NCI-H1694 (cell line): ENCODE measurements at places on chromosomes 6 and 20.

- no peak for DNase-seq
These were observed 413.5 kb downstream of the SYNE1 start for GRCh38 chr6:152223636-152224035.

DNA sequence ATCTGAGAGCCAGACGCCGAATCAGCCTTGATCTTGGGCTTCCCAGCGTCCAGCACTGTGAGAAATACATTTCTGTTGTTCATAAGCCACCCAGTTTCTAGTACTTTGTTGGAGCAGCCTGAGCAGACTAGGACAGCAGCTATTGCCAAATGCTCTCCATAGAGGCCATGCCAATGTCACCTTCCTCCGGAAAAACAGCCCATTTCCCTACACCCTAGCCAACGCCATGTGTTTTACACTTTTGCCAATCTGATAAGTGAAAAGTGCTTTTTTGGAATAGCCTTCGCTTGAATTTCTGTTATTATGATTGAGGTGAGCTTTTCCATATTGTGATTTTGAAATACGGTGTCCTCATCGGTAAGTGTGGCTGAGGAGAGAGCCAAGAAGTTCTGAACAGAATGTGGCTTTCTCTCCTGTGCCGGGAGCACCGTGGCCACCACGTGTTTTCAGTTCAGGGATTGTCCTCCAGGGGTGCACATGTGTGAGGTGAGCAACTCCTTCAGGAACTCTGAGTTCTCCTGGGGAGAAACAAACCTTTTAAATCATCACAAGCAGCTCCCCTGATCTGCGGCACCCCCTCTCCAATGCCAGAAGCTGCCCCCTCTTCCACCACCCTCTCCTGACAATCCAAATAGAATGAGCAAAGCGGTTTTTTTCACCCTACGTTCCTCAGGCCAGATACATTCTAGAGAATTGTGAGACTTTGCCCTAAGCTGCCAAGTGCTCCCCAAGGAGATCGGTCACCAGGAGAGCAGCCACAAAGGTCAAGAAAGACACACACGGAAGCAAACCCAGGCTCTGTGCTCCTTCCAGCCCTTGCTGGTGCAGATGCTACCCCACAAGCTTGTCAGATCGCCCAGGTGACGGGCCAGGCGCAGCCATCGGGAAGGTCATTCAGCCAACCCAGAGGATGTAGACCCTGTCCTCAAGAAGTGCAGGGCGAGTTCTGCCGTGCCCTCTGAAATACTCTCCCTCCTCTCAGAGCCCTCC, 36.0 kb downstream of the TAF8 start:
- no peak for DNase-seq

DNA sequence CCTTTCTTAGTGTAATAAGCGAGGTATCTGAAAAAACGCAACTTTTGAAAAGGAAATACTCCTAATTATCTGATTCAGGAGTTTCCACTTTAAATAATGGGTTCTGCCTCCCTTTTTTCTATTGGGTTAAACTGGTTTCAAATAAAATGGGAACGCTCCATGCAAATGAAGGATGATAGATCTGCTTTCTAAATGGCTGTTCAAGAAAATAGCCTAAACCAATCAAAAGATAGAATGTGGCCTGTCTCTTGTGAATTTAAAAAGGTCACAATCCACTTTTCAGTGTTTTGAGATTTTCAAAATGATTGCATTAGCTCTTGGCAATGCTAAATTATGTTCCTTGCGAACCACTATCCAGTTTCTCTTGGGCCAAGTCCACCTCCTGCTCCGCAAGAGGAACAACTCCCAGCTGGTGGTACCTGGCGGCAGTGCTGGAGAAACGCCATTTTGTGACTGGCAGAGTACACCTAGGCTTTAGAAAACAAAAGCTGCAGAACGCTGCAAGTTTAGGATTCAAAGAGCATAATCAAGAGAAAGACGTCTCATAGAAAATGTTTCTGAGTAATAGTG, 56.7 kb downstream of the TRIM38 start:
- DNase-seq, result no peak

DNA sequence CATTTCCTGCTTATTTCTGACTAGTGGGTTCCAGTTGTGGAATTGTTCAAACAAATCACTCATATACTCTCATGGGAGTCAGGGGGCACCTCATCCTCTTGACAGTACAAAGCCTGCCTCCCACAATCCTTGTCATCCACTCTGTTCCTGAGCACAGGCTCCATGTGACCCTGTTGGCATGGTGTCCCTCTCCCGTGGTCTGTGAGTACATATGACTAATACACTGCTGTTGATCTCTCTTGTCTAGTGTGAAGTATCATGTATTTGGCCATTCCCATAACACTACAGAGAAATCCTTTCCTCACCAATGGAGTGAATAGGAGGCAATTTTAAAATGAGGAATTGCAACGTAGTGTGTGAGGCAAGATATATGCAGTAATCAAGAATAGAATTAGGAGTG, 185.3 kb downstream of the OGFRL1 start:
- DNase-seq, result no peak

DNA sequence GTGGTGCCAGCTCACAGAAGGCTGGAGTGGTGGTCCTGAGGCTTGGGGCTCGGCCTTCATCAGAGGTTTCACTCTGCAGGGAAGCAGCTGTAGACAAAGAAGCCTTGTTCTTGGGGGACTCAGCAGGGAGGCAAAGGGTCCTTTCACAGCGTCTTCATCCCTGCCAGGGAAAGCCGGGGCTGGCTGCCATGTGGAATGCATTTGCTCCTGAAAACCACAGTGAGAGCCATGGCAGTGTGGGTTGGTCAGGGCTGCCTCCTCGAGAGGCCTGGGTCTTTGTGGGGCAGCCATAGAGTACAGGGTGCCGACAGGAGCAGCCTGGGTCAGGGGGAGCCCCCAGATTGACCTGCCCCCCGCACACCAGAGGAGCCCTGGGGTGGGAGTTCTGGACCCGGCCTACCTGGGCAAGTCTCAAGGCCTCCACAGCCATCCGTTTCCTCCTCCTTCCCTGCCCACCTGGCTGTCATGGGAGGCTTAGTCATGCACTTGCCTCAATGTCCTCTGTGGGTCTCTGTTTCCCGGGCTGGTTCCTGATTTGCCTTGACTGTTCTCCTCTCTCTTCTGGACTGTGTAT, 144.0 kb downstream of the CDC5L start:
- no peak for DNase-seq

DNA sequence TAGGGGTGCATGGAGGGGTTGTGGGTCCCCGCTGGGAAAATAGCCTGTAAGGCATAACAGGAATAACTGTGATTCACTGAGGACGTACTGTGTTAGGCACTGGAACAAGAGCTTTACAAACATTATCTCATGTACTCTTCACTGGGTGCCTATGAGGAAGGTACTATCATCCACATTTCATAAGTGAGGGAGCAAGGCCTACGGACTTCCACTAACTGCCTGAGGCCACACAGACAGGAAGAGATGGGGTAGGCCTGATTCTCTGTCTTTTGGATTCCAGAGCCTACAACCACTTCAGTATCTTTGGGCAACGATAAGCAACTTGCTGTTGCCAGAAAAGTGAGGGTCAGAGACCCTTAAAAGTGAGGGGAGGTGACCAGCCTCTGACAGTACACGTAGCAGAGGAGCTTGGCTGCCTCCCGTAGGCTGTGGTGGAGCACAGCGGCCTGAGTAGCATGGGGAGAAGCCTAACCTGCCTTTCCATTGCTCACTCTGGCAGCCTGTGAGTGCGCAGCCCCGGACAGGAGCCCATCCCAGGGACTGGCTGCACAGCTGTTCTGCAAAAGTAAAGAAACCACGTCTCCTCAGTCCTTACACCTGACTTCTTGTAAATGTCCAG, 30.4 kb downstream of the PSMB1 start:
- no peak for DNase-seq

GRCh38 chr6:69816026-69816425, 19.2 kb upstream of the LMBRD1 start:
- no peak for DNase-seq

DNA sequence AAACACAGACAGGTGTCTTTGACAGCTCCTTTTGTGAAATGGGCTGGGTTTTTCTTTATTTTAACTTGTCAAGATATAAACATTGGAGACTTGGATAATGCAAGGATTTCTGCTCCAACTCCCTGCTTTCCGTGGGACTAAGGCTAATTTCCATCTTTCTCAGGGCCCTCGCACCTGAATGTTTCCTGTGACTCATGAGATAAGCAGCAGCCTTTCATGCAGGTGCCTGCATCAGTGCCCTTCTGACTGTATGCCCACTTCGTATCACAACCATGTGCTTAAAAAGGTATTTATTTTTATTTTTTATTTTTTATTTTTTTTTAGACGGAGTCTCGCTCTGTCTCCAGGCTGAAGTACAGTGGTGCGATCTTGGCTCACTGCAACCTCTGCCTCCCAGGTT, 736.1 kb downstream of the DOK5 start:
- DNase-seq, result no peak

GRCh38 chr20:47666304-47666703, 119.0 kb downstream of the SULF2 start:
- DNase-seq, result no peak

GRCh38 chr6:106975738-106976064, 1.2 kb upstream of the CD24 start:
- no peak for DNase-seq

DNA sequence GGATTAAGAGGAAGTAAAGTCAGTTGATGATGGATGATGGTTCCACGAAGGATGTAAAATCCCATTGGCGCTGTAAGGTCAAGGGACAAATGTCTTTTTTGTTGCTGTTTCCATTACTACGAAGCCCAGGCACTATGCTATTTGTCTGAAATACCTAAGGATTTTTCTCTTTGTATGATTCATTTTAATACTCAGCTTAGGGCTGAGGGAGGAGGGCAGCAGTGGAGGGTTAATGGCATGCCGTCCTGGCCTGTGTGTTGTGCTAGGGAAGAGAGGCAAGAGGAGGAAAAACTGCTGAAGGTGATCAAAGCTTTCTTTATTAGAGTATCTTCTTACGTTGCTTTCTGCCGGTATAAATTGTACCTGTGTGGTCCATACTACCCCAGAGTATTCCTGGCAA, 6.5 kb upstream of the SMOC2 start:
- no peak for DNase-seq

DNA sequence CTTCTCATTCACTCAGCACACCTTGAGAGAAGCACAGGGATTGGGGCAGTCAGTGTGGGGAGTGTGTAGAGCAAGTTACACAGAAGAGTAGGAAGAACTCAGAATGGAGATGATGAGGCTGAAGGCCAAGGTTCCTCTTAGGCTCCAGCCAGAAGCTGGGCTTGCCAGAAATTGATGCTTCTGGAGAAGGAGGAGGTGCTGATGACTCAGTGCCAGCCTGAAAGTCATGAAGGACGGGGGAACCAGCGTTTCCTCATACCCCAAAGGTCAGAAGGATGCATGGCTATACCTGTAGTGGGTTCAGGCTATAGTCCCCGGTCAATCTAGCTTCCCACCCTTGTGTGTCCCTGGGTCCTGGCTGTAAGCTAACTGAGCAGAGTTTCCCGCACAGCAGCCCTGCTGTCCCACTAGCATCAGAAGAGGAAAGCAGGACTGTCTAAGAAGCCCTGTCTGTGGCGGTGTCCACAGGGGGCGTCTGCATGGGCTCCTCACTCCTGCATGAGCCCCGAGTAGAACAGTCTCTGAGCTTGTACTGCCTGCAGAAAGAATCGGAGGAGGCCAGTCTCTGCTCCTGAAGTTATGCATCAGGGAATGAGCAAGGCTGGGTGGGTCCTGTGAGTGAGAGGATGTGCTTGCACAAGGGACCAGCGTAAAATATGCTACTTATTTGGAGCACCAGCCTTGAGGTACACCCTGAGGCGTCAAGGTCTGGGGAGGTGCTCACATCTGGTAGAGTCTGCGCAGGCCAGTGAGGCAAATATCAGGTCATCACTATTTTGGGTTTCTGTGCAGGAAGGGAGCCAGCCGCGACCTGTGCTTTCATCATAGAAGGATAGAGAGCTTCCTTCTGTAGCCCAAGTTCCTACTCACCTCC, 148.5 kb downstream of the MRPL14 start:
- DNase-seq, result no peak
